Naive B cell (primary cell): ENCODE measurements at places on chromosomes 7 and 10.
A peak's percentile ranks its signal among the peaks of the same experiment; 100 is the strongest.

- DNase-seq, result no peak
Measured at GRCh38 chr7:110541962-110542361, 549.0 kb upstream of the LRRN3 start.

GRCh38 chr10:103193820-103194529 lies 903 bp upstream of the NT5C2 start:
- DNase-seq, result no peak

- DNase-seq, result peak; percentile 11
Measured at GRCh38 chr10:17756557-17757217, 4.7 kb downstream of the TMEM236 start.

DNA sequence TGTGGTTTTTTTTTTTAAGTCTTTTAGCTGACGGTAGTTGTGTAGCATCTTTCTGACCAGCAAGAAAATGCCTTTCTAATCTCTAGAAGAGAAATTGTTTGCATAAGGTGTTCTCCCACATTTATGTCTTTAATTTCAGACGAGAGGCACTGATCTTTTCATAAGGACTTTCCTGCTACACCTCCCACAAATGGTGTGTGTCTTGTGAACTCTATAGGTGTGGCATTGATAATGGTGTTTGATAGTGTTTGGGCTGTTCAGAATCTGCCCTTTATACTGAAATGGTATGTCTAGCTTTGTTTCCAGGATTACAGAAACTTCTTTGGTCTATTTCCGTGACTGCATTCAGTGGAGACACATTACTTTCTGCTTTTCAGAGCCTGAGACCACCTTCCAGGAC lies 21.6 kb upstream of the ATXN7L1 start:
- no peak for DNase-seq

- DNase-seq, result no peak
Measured at GRCh38 chr10:33094263-33095051, 136.4 kb upstream of the ITGB1 start.

- no peak for DNase-seq
Measured at GRCh38 chr10:33547976-33548375, 213.5 kb upstream of the NRP1 start.

DNA sequence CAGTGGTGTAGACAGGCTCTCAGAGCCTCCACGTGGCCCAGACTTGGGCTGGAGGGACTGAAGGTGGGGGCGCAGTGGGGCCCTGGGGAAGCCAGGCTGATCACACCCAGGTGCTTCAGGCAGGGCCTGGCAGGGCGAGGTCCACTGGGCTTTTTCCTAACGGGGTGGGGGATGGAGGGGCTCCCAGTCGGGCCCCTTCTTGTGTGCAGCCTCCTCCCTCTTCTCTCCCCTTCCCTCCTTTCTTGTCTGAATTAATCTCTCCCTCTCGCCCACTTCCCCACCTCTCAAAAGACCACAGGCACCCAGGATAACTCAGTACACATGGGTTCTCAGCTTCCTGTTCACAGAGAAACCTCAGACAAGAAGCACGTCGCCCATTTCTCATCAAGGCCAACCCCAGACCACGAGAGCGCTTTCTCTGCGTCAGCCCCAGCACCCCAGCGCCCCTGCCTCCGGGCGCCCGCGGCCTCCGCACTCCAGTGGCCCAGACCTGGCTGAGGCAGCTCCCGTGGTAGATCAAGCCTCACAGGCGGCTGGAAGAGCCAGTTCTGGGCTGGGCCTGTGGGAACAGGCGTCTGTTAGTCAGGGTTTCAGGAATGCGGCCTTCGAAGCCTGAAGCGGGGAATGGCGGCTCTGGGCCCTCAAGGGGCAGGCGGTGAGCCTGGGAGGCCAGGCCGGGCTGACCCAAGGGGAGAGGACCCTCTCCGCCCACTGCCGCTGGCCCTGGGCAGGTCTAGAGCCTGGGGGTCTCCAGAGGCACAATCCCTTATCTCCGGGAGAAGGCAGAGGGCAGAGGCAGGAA lies 50.6 kb downstream of the PWWP2B start:
- peak; percentile 90 for DNase-seq

- no peak for DNase-seq
Measured at GRCh38 chr10:101311185-101312066, 42.5 kb upstream of the BTRC start.

DNA sequence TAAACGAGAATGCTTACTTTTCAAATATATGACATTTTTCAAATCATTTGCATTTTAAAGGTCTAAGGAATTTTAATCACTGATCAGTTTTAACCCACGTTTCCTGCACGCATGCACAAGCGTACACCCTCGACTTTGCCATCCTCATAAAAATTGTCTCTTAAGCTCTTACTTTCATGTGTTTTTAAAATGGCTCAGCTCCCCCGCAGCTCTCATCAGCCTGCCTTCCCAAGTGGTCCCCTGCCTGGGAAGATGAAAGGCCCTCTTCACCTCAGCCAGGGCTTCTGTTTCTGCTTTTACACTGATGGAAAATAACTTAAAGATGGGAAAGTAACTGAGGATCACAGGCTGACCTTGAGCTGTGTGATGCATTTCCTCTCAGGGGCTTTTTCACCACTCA lies 131.6 kb upstream of the LSM8 start:
- DNase-seq, result no peak

DNA sequence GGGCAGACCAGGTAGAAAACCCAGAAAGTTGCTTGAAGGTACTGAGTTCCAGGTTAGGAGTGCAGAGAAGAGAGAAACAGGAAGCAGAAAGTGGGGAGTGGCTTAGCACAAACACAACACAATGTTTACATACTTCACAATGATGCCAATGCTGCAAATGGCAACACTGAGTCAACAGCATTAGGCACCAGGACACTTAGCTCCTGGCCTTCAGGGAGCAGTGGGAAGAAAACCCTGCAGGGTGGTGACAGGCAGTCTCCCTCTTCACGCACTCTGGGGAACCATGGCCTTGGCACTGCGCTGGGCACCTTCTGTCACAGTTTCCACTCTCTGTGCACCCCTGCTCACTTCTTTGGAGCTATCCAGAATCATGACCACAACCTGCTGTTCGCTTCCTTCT lies 7.3 kb downstream of the ICA1 start:
- DNase-seq, result no peak

GRCh38 chr7:9488555-9488954 lies 1055.1 kb downstream of the NXPH1 start:
- no peak for DNase-seq

- DNase-seq, result no peak
Measured at GRCh38 chr10:119104654-119105015, 722 bp downstream of the DENND10 start.

- no peak for DNase-seq
Measured at GRCh38 chr10:43237128-43237527, 29.7 kb downstream of the RASGEF1A start.

DNA sequence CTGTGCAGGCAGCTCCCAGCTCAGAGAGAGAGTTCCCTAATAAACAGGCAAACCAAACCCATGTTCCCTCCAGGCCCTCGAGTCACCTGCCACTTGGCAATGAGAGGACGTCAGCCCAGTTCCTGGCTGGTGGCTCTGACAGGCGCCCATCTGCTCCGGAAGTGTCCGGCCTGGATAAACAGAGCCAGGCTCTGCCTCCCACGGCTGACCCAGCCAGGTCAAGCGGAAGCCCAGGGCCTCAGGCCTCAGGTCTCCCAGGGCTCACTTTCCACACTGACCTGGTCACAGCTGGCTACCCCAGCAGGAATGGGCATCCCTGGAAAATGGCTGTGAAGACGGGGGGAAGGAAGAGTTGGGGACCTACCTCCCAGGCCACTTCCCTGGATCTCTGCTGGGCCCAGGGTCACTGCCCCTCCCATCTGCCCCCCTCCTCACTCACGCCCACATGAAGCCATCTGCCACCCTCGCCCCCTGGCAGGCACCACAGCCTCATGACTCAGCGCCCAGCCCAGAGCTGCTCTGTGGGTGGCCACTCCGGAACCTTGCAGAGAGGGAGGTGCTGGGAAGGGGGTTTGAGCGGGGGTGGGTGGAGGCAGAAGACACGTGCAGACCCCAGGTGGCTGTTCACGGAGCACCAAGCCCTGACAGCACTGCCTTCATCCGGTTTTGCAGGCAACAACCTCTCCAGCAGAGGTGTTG lies 37.4 kb upstream of the DUSP5 start:
- peak; percentile 64 for DNase-seq

GRCh38 chr7:156640949-156641485 lies 443 bp downstream of the RNF32 start:
- no peak for DNase-seq

GRCh38 chr7:47389171-47389922 lies 192.6 kb downstream of the TNS3 start:
- no peak for DNase-seq

DNA sequence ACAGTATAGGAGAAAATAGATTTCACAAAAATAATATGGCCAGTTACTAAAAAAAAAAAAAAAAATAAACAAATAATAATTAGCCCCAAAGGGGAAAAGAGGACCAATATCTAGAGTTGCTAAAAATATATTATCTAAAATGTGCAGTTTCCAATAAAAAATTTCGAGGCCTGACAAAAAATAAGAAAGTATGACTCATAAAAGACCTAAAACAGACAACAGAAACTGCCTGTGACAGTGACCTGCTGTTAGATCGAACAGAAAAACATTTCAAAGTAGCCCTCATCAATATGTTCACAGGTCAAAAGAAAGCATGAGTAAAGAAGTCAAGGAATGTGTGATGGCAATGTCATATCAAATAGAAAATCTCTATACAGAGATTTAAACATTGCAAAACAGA lies 11.8 kb upstream of the TSPAN12 start:
- no peak for DNase-seq

GRCh38 chr7:158403013-158403821 lies 184.4 kb downstream of the PTPRN2 start:
- no peak for DNase-seq

- DNase-seq, result no peak
Measured at GRCh38 chr7:103343758-103344452, 662 bp downstream of the DNAJC2 start.

DNA sequence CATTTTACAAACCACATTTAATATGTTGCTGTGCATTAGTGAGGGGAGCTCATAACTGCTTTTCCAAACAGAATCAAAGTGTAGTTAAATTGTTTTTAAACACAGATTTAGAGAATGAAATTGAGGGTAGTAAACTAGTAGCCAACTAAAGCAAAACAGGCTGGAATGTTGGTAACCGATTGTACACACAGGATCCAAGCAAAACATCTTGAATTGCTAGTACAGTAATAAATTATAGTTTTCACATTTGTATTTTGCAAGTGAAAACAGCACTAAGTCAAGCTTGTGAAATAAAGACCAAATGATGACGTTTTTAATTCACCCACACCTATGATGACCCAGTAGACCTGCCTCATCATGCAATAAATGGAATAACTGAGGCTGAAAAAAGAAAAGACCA lies 198.3 kb downstream of the HDAC9 start:
- DNase-seq, result no peak

DNA sequence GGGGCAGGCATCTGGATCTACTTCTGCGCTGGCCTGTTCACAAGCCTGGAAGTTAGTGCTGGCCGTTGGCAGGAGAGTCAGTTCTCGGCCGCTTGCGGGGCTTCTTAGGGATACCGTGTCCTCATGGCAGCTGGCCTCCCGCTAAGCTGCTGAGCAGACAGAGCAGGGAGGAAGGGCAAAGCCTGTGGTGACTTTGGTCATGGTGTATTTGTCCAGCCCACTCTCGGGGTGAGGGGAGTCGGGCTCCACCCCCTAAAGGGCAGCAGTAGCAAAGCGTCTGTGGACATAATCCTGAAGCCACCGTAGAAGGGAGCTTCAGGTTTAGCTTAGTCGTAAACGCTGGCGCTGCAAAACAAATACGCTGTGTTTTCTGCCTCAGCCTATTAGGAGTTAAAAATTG lies 12.2 kb downstream of the UBE3C start:
- DNase-seq, result no peak

- DNase-seq, result no peak
Measured at GRCh38 chr7:30212701-30213111, 71.7 kb upstream of the ZNRF2 start.

- no peak for DNase-seq
Measured at GRCh38 chr7:127380479-127380878, 12.0 kb downstream of the ZNF800 start.

DNA sequence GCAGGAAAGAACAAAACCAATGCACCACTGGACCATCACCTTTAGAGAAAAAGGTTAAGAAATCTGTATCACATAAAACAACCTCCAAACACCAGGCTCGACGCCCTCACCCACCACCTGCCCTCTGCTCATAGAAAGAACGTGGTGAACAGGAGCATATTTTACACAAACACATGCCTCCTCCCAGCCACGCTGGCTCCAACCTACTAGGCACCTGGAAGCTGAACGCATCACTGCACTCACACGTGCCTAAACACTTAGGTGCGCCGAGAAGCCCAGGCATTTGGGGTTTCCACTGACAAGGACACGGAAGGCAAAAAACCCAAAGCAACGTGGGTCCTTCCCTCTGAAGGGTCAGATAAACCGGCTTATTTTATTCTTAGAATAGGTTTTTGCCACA lies 56.0 kb downstream of the PTPRN2 start:
- no peak for DNase-seq

DNA sequence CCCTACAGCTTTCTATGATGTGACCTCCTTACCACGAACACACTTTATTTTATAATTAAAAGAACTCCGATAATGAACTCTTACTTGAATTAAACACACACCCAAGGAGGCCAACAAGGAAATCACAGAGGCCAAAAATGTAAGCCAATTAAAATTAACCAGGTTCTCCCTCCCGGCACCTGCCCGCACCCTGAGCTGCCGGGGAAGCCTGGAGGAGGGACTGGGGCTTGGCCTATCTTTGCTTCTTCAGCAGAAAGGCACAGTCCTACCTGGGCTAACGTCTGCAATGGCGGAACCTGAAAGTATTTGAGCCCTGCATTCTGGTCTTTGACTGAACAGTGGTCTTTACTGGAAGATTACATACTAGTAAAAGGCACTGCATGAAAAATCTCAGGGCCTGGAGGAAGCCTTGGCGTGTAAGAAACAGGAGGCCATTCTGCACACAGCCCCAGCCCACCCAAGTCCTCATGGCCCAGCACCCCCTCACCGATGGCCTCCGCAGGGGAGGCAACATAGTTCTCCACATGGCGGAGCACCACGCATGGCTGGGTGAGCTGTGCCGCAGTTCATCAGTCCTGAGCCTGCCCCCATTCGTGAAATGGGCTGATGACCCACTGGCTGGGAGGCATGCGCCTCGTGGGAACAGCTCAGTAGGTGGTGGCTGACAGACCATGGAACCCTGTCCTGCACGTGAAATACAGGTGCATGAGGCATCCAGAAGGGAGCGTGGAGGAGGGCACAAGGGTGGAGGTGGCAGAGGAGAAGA lies 173.8 kb downstream of the PARD3 start:
- no peak for DNase-seq

- DNase-seq, result peak; percentile 11
Measured at GRCh38 chr7:44534501-44534900, 6.6 kb downstream of the NPC1L1 start.

- DNase-seq, result no peak
Measured at GRCh38 chr7:105703207-105703930, 122.1 kb upstream of the EFCAB10 start.

GRCh38 chr10:91444211-91445182 lies 34.4 kb downstream of the HECTD2 start:
- DNase-seq, result no peak

DNA sequence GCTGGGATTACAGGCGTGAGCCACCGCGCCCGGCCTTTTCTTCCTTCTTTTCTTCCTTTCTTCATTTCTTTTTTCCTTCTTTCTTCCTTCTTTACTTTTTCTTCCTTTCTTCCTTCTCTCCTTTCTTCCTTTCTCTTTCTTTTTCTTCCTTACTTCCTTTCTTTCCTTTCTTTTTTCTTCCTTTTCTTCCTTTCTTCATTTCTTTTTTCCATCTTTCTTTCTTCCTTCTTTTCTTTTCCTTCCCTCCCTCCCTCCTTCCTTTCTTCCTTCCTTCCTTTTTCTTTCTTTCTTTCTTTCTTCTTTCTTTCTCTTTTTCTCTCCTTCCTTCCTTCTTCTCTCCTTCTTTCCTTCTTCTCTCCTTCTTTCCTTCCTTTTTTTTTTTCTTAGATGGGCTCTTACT lies 47.0 kb upstream of the CUX1 start:
- no peak for DNase-seq
